ENCODE measurements at places on chromosomes 7 and 10.

DNA sequence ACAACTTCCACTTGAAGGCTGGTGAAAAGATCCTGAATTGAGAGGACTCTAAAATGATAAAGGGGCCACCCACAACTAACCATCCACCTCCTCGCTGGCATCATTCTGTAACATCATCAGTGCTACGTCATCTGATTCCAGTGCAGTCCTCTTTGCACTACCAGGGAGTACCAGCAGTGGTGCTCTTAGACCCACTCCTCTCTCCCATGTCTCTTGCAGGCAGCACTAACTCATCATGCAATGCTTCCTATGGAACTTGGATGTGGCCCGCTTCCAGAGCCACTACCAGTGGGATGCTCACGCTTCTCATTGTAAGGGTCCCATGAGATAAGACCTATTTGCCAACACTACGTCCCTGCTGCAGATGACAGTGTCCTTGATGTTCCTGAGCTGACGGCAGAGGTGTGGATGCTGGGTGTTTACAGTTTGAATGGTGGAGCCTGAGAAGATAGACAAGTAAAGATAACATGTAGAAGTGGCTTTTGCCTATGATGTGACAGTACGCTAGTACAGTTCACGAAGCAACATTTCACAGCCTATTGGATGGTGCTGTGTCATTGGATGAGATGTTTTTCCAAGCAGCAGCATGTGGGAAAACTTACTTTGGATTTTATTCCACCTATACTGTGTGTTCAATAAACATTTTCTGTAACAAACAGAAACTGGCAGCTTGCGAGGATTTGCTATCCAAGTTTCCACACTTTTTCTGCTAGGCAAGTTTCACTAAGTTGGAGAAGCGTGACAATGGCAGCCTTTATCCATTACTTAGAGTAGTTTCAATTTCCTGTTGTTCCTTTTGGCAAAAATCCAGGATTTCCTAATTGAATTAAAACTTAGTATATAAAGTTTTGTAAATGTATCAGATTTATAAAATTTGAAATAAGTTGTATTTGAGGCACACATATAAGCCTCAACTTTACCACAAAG is 35.8 kb upstream of the COBL start:
- no peak for DNase-seq

- DNase-seq: no peak
Observed at GRCh38 chr10:129105266-129105665, 361.8 kb upstream of the MGMT start.

- no peak for DNase-seq
Observed at GRCh38 chr7:49001610-49002033, 77.3 kb downstream of the CDC14C start.

DNA sequence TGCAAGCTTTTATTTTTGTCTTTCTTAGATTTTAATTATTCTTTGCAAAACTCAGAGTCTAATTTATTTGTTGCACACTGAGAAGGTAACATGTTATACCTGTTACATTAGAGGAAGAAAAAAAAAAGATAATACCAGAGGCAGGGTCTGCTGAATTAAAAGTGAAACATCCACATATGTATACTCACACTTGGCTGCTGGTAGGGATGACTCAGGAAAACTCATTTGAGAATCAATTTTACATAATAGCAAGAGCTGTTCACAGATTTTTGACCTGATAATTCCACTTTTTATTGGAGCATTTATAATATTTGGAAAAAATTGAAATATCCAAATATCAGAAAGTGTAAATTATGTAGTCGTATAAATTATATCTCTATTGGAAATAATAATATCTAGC is 78.1 kb upstream of the CCDC6 start:
- no peak for DNase-seq

- no peak for DNase-seq
Observed at GRCh38 chr7:131893631-131894340, 337.4 kb upstream of the PODXL start.

DNA sequence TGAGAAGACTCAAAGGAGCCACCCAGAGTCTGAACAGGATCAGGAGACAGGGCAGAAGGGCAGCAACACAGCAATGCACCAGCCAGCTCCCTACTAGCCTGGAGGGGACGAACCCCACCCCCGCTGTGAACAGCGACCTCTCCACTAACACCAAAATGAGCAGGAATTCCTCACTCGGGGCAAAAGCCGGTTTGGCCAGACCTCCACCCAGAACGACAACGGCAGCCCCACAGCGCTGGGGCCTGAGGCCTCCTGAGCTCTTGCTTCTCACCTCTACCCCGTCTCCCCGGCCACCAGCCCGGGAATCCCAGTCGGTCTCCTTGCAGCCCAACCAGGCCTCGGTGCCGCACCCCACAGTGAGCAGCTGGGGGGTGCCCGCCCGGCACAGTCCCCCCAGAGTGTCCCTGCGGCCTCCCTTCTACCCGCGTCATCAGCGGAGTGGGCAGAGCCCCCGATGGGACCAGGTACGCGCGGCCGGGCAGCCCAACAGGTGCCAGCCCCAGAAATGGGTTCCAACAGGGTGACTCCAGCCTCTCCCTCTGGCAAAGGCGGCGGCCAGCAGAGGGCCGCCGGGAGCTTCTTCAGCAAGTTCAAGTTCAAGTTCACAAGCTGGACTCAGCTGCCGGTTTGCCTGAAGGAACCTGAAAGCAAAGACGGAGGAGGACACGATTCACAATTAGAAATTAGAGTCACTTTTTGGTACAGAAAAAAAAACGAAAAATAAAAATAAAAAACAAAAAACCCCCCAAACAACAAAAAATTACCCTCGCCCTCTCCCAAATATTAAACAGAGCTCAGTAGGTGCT is 129.0 kb downstream of the MARCHF5 start:
- DNase-seq: peak; percentile 83

GRCh38 chr7:26580711-26581110 is 283.7 kb downstream of the SKAP2 start:
- no peak for DNase-seq

DNA sequence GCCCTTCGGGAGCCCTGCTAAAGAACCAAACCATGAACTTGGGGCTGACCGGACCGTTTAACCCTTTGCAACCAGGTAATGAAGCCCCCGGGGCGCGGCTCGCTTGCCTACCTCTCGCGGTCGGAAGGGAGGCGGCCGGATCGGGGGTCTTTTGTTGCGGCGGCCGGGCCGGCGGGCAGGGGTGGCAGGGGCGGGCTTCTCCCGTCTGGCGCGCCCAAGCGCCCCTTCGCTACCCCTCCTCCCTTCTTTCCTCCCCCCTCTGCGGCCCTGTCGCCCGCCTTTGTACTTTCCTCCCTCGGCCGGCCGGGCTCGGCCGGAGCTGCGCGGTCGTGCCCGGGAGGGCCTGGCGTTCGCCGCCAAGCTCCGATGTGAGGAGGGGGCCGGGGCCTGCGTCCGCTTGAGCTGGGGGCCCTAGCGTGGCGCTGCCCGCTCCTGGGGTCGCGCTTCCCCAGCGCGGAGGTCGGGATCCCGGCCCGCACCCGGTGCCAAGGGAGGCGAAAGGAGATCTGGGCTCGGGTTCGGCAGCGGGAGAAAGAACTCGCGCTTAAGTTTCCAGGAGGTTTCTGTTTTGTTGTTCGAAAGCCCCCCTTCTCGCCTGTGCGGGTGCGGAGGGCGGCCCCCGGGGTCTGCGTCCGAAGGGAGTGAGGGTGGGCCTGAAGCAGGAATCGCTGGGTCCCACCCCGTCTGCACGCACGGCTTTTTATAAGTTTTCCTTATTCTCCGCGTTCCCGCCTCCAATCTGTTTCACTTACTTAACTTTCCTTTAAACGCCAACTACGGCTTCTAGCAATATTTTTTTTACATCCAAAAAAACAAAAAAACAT is 436.8 kb upstream of the GALNT17 start:
- no peak for DNase-seq

- DNase-seq: no peak
Observed at GRCh38 chr10:61757525-61758397, 95.0 kb downstream of the CABCOCO1 start.

GRCh38 chr7:139058943-139059342 is 23.1 kb upstream of the ZC3HAV1L start:
- no peak for DNase-seq

Measured in suprapubic skin (tissue), 4 donors.